Fibroblast of skin of abdomen (primary cell): ENCODE measurements at places on chromosomes 16 and 17.

DNA sequence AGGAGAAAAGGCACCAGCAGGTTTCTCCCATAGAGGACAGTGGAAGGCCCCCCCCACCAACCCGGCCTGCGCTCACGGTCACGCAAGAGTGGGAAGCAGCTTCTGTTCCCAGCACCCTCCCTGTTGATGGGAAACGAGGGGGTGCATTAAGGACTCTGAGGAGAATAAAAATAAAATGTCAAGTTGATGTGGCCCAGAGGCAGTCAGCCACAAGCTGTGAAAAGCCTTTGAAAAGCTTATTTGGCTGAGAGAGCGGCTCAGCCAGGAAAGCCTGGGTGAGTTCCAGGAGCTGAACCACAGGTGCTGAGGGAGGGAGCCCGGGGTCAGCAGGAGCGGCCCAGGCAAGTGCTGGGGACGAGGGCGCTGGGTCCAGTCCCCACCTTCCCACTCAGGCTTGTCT, 26.9 kb upstream of the SPATA32 start:
- DNase-seq, result no peak

GRCh38 chr17:41639492-41640473, 15.4 kb upstream of the KRT17 start:
- DNase-seq, result no peak

DNA sequence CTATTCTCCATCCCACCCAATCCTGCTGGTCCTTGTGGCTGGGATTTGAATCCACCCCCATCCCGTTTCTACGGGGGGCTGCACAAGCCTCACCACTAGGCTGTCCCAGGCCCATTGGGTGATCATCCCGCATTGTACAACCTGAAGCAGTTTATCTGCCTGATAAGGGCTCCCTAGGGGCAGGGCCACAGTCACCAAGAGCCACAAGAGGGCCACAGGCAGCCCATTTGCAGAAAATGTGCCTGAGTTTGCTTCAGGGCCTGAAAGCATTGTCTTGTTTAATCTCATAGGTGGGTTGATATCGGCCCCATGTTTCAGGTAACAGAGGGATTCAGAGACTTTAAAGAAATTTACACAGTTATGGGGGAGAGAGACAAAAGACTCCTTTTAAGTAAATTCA, 245.0 kb downstream of the CPPED1 start:
- no peak for DNase-seq

DNA sequence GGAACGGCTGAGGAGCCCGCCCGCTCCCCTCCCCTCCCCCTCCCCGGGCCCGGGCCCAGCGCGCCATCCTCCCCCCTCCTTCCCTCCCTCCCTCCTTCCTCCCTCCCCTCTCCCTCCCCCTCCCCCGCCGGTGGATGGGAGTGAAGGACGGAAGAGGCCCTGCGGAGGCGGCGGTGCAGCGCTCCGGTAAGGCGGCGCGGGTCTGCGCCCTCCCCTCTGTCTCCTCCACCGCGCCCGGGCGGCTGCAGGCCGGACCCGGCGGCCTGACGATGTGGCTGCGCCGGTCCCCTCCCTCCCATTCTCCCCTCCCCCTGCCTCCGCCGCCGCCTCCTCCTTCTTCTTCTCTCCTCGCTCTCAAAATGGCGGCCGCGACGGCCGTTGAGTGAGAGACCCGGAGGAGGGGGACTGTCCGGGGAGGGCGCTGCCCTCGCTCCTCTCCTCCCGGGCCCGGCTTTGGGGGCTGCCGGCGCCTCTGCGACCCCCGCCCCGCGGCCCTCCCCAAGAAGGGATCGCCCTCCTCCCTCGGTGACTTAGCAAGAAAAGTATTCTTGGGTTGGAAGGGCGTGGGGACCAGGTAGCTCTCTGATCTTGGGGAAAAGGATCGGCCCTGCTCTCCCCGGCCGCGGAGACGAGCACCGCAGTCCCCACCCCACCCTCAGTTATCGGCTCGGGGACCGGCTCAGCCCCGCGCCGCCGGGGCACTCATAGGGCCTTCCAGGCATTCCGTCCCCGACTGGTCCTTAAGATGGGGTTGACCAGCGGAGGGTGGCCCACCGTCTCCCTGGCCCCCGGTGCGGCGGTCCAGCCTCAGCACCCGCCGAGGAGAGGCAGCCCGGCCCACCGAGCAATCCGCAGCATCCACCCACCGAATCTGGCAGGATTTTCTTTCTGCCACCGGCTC, 617 bp downstream of the PAFAH1B1 start:
- peak; percentile 81 for DNase-seq

- no peak for DNase-seq
Measured at GRCh38 chr16:78258375-78259065, 159.1 kb downstream of the WWOX start.

DNA sequence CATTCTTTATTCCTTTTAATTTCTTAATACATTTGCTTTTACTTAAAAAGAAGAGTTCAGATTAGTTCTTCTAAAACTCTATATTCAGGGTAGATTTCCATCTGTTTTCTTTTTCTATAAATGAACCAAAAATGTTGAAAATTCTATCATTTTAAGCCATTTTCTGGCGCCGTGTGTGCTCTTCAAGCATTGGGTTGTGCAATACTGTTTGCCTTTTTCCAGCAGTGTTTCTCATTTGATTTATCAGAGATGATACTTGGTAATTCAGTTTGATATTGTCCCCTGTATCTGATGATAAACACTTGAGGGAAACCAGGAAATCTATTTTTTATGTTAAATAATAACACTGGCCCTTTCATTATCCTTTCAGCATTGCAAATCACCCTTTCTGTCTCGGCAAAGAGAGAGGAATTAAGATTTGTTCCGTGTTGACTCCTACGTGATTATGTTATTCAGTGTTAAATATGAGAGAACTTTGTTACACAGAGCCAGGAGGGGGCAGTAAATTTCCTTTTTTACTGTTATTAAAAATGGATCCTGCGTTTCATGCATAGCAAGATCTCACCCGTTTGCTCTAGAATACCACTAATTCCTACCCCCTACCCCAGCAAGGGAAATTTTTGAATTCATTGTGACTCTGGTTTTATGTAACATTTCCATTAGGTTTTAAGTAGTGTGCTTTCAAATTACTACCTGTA, 606.9 kb upstream of the RBFOX1 start:
- no peak for DNase-seq
